Activated T-cell treated with anti-CD3 and anti-CD28 coated beads, Interleukin-2, amount 50 U/mL, for 48 hours (primary cell): ENCODE measurements at places on chromosomes 6 and 20.

- DNase-seq: no peak
Measured at GRCh38 chr20:3068986-3069900, 2.2 kb upstream of the OXT start.

DNA sequence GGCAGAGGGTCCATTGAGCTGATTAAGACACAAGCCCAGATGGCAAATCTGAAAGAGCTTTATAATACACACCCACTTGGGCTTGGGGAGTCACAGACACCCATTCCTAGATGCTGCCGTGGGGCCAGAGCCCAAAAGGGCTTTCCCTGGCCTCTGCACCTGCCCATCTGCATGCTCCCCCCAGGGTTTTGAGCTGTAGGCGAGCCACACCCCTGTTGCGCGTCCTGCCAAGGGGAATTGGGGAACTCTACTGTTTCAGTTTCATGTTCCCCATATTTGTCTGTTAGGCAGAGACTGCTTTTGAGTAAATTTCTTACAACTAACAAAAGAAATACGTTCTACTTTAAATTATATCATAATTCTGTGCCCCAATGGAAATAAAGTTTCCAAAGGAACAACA is 52.9 kb upstream of the FNDC1 start:
- no peak for DNase-seq

GRCh38 chr6:170160031-170160627 is 130.7 kb downstream of the DLL1 start:
- peak; percentile 42 for DNase-seq

DNA sequence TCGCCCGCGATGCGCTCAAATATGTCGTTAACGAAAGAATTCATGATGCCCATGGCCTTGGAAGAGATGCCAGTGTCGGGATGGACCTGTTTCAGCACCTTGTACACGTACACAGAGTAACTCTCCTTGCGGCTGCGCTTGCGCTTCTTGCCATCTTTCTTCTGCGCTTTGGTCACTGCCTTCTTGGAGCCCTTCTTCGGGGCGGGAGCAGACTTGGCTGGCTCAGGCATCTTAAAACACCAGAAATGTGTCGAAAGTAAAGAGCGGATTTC is 36.4 kb downstream of the HFE start:
- DNase-seq: peak; percentile 89

GRCh38 chr20:64211874-64212658 is 43.5 kb upstream of the PCMTD2 start:
- no peak for DNase-seq

DNA sequence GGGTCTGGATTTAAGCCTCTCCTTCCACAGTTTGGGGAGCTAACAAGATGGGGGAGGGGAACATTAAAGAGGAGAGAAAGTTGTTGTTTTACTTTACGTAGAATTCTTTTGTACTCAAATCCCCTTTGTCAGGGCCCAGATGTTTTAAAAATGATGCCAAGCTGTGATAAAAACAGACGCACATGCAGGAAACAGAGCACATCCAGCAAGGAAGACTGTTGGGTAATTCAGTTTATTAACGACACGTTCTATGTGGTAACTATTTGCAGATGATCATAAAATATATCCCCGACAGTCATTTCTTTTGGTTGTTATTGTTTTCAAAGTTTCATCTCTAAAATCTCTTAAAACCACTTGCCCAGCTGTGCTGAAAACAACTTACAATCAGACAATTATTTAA is 307.0 kb upstream of the PRDM1 start:
- no peak for DNase-seq

DNA sequence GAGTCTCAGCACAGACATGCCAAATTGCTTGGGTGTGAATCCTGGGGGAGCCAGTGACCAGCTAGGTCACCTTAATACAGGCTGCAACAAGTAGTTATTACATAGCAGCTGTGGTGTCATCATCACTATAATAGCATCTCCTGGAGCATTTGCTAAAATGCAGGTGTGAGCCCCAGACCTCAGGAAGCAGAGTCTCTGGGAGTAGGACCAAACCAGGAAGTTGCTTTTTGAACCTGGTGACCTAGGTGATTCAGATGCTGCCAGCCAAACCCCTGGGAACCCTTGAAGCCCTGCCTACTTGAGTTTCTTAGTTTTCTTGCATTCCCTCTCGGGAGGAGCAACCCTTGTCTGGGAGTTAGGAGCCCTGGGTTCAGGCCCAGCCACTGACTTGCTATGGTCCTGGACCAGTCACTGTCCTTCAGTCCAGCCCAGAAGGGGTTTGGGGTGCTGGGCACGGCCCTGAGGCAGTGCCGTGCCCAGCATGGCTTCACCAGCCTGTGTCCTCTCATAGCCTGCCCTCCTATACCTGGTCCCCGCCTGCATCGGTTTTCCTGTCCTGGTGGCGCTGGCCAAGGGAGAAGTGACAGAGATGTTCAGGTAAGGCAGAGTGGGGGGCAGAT is 39.3 kb upstream of the ID1 start:
- DNase-seq: no peak

DNA sequence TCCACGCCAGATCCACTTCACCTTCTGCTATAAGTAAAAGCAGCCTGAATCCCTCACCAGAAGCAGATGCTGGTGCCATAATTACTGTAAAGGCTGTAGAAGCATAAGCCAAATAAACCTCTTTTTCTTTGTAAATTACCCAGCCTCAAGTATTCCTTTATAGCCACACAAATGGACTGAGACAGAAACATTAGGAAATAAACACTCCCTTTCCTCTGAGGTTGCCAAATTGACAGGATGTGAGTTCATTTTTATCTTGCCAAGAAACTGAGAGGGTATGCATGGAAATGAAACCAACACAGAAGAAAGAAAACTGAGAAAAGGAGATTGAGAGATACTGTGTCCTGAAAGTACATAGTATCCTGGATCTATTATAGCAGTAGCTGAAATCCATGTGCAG is 481.2 kb downstream of the HAO1 start:
- no peak for DNase-seq

- no peak for DNase-seq
Measured at GRCh38 chr20:23517719-23518118, 26.8 kb downstream of the CST8 start.

DNA sequence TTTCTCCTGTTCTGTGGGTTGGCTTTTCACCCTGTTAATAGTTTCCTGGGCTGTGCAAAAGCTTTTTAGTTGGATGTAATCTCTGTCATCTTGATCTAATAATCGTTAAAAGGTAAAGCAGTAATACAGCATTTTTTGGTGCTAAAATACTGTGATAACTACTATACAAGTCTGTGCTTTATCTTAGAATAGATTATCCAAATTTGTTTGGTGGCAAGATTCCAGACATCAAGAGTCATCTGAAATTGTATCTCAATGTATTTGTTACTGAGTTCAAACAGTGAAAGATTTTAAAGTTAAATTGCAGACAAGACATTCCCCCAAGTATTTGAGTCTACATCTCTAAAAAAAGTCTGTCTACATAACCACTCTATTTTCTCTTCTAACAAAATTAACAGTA is 18.8 kb downstream of the TBPL1 start:
- no peak for DNase-seq

DNA sequence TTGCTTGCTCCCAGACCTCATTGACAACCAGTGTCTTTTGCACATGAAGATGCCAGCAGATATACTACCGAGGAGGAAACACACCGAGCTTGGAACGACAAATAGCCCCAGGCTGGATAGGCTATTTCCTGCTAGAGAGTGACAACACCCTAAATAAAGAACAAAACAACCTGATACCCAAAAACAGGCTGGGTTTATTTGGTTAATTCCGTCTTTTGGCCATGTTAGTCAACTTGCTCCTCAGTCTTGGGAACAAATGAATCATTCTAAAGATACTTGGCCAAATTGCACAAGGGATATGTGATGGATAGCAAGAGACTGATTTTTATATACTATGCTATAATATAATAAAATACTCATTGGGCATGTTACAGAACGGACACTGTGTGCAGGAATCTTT is 11.5 kb upstream of the MUC22 start:
- DNase-seq: no peak

DNA sequence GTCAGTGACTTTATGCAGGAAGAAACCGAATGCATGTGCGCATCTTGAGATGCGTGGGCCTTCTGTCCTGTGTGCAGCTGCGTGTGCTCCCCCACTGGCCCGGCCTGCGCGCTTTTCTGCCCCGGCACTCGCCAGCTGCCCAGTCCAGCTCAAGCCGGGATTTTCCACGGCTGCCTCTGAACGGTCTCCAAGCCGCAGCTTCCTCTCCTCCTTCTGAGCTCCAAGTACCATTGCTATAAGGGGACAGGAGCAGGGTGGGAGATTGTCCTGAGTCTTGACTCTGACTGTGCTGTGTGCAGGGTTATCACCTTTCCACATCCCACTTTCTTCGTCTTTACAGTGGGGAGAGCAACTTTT is 302.8 kb downstream of the THBS2 start:
- no peak for DNase-seq
